Sciatic nerve (tissue), 2 donors: ENCODE measurements at places on chromosomes 3 and 15. TPM values are rescaled to one million over a fixed set of nuclear protein-coding genes. Genes with fewer than 3 reads are reported as not detected.

- no peak for DNase-seq
Observed at GRCh38 chr3:159879598-159879997, 109.0 kb upstream of the IL12A start.

DNA sequence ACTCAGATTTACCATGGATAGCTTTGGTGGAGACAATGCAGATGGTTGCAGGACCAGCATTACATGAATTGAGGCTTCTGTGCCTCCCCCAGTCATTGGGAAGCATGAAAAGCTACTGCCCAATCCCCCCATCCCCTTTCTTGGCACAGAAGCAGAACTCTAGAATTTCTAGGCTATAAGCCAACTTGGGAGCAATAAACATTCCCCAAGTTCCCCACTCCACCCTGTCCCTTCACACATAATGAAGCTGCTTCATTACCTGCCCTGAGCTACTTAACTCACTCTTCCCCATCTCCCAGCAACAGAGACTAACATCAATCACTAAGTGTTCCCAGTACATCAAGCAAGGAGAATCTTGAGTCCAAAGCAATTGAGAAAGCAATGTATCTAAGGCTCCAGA, 164.5 kb downstream of the RORA start:
- no peak for DNase-seq

DNA sequence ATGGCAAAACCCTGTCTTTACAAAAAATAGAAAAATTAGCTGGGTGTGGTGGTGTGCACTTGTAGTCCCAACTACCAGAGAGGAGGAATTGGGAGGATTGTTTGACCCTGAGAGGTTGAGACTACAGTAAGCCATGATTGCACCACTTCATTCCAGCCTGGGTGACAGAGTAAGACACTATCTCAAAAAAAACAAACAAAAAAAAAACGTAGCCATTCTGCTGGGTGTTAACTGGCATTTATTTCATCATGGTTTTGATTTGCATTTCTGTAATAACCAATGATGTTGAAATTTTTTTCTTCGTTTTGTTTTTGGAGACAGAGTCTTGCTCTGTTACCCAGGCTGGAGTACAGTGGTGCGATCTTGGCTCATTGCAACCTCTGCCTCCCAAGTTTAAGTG, 63.3 kb downstream of the RPLP1 start:
- DNase-seq: peak; percentile 8

DNA sequence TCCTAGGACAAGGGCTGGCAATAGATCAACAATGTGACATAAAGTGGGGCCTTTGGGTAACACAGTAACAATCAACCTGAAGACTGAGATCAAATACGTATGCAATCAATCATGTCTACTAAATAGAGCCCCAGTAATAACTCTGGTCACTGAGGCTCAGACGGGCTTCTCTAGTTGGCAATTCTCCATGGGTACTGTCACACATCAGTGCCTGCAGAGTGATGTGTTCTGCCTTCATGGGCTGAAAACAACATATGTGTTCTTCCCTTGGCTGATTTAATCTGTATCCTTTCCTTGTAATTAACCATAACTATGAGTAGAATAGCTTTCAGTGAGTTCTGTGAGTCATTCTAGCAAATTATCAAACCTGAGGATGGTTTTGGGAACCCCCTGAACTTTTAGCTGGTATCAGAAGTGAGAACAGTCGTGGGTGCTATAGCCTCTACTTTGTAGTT, 113.6 kb downstream of the TMCO5A start:
- no peak for DNase-seq

DNA sequence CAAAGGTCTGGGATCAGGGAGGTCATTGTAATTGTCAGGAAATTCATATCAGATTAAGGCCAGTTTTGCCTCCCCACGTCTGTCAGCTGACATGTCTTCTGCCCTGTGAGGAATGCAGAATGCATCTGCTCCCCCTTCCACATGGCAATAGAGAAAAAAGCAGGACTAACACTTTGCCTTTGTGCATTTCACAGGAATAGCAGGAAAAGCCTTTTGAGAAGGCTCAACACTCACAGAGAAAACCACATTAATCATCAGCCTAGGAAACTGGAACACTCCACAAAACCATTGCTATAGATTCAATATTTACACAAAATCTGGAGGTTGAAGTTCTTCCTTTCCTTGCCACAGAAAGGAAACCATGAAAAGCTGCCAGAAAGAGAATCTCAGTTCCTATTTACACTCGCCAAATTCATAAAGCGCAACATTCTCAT, 165.2 kb upstream of the HES1 start:
- DNase-seq: no peak

- DNase-seq: no peak
Observed at GRCh38 chr15:48553559-48553958, 92.0 kb downstream of the FBN1 start.

- no peak for DNase-seq
Observed at GRCh38 chr3:36595511-36595910, 168.8 kb downstream of the DCLK3 start.

DNA sequence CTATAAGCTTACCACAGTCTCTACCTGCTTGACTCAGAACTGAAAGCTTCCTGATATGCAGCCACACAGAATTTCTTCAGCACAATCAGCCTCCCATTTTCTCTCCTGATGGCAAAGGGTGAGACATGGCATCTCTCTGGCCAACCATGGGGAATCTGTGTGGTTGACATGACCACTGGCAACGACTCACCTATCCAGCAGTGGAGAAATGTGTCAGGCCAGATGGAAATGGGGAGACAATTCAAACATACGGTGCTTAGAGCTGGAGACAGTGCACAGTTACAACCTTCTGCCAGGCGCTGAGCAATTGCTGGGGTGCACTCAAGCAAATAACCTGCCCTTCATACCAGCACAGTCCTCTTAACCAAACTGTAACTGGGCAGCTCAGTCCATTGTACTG, 3.6 kb downstream of the ZNF385D start:
- DNase-seq: no peak

DNA sequence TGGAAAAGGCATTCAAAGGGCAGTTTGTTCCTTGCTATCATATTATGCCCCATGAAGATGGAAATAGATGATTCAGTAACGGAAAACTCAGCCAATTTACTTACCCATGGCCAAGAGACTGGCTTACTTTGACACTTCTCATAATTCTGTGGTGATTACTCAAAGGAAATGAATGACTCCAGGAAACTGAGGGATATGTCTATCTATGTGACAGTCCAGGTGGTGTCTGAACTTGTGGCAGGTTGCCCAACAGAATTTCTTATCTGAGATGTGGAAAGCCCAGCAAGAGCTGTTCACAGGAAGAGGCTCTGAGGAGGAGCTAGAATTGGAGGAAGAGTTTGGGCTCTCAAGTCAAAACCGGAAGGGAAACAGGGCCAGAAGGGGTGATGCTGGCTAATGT, 91.2 kb downstream of the KCNAB1 start:
- no peak for DNase-seq

- no peak for DNase-seq
Observed at GRCh38 chr3:18062657-18063025, 320.2 kb upstream of the TBC1D5 start.

DNA sequence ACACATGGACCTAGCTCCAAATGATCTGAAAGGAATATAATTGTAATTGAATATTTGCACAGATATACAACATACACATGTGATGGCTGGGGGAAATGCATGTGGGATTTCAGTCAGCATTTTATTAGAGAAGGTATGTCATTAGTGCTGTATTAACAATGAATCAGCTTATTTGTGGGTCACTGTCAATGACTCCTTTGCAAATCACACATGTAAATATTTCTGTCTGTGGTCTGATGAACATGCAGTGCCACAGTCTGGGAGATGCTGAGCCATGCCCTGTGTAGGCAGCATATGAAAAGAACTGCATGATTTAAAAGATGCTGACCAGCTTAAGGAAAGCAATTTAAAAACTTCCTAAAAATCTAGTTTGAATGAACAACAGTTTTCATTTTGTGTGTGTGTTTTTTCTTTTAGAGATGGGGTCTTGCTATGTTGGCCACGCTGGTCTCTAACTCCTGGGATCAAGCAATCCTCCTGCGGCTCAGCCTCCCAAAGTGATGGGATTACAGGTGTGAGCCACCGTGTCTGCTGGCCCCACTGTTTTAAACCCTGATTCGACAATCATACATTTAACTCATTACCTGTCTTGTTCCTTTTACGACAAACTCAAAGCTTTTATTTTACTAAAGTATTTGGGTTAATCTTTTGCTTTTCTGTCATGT, 803 bp upstream of the B3GNT5 start:
- no peak for DNase-seq

- DNase-seq: no peak
Observed at GRCh38 chr15:62591842-62592838, 427.1 kb upstream of the C2CD4B start.

GRCh38 chr3:141050576-141051442, at the start of gene SPSB4:
TSS of gene SPSB4 (plus strand) at chr3:141051347. CDS start at chr3:141066105, 14,758 bp downstream.
- no peak for DNase-seq

DNA sequence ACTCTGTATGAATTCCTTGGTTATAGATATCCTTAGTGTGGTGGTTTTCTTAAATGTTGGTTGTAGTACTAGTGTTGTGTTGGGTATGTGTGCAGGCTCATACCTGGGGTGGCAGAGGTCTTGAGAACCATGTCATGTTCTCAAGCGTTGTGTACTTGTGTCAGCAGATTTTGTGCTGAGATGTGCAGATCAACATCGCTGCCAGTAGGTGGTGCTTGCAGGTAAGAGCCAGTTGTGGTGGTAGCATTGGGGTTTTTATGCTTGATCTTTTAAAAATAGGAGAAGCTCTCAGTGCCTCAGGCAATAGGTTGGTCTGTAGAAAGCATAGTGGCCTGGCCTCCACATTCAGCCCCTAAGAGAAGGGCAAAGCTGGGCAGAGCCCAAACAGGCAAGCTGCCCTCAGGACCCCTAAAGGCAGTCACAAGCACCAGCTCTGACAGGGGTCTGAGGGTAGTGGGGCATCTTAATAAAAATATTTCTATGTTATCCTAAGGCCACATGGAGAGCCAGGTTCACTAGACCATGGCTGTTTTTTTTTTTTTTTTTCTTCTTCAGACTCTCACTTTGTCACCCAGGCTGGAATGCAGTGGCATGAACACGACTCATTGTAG, 164.0 kb downstream of the IL20RB start:
- no peak for DNase-seq

GRCh38 chr15:51936105-51936478, 35.5 kb downstream of the LEO1 start:
- DNase-seq: no peak

DNA sequence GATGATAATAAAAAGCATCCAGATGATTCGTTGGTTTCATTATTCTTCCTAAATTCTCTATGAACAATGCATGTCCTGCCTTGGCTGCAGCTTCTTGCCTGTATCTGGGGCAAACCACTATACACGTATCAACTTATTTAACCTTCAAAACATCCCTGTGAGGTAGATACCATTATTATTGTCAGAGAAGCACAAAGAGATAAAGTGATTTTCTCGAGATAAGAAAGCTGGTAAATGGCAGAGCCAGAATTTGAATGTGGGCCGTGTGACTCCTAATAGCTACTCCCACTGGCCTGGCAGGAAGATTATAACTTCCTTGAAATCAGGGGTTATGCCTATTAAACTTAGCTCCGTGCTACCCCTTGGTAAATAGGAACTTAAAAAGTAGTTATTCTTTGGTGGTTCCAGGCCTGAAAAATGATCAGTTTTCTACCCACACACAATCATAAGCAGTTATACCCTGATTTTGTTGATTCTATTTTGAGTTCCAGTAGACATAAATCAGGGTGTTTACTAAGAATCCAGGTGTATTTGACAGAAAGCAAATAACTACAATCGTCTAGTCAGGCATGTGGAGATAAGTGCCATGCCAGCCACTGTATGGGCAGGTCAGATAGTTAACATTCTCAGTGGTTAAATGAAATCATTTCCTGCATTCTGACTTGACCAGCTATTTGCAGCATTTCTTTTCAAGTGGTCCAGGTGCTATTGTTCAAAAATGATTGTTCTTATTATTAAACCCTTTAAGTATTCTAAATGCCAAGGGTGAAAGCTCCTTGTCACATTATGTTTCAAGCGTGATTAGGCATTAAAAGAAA, 99.2 kb upstream of the LRRN1 start:
- DNase-seq: no peak

DNA sequence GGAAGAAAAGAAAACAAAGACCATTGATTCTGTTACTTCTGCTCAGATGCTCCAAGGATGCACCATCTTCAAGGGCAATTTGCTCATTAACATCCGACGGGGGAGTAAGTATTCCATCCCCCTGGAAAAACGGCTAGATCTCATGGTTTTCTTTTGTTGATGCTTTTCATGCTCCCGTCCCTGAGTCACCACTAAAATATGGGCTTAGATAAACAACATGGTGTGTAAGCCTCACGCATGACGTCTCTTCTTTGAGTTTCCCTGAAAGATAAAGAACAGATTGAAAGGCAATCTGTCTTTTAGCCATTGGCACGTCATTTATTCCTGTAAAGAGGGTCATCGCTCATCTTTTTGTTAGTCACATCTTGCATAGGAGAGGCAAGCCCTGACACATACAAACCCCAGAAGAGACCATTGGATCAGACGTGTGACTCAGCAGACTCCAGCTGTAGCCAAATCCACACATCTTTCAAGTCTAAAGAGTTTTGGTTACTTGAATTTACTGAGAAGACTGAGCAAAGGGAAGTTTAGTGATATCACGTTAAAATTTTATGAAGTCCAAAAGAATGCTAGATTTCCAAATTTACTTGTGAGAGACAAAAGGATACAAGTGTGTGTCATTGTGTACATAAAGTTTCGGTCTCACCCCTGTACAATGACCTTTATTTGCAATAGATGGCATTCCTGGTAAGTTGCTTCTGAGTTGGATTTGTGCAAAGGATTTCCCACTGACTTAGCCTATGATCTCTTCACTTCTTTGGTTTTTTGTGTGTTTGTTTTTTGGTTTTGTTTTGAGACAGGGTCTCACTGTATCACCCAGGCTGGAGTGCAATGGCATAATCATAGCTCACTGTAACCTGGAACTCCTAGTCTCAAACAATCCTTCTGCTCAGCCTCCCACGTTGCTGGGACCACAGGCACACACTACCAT, 110.5 kb downstream of the PGPEP1L start:
- DNase-seq: no peak

- DNase-seq: peak; percentile 87
Observed at GRCh38 chr15:85618956-85619491, 175.7 kb downstream of the KLHL25 start.

GHRL gene
- 2.1 TPM for total RNA-seq

MCF2L2 gene
- total RNA-seq: 2.6 TPM

CHP1 gene
- total RNA-seq: 71.6 TPM

TRANK1 gene
- 22.1 TPM for total RNA-seq

CMTM8 gene
- total RNA-seq: 7.6 TPM

TERC gene
- total RNA-seq: 6.3 TPM

LCMT2 gene
- 6.9 TPM for total RNA-seq

VPS13C gene
- total RNA-seq: 124 TPM

SI gene
- not detected for total RNA-seq
